ENCODE measurements at places on chromosomes 11 and 22. TPM values are rescaled to one million over a fixed set of nuclear protein-coding genes. Genes with fewer than 3 reads are reported as not detected.

APOL4 gene
- 0.63 TPM for total RNA-seq

MMP13 gene
- not detected for total RNA-seq

FLRT1 gene
- total RNA-seq = not detected

CCDC87 gene
- 0.21 TPM for total RNA-seq

PDE2A gene
- 0.29 TPM for total RNA-seq

PLEKHA7 gene
- 9.5 TPM for total RNA-seq

CFL1 gene
- 1,167 TPM for total RNA-seq

NUDT22 gene
- total RNA-seq = 79.5 TPM

TRPM5 gene
- not detected for total RNA-seq

MCHR1 gene
- total RNA-seq = not detected
